ENCODE measurements at places on chromosomes 1 and 21.

DNA sequence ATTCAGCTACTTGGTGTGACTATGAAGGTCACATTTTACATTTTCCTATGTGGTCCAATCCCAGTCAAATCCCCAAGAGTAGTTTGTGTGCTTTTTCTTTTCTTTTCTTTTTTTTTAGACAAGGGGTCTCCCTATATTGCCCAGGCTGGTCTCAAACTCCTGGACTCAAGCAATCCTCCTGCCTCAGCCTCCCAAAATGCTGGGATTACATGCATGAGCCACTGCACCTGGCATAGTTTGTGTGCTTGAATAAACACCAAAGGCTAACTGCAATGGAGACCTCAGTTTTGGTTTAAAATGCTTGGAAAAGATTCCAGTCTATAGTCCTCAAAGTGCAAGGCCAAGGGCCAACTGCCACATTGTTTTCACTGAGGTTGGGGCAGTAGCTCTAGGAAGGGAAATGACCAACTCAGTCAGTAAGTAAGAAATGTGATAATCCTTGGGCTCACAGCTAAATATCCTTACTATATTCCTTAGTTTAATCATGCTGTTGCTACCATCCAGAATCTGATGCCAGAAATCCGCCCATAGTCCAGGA lies 38.6 kb downstream of the EIF2B3 start:
- no peak for DNase-seq

DNA sequence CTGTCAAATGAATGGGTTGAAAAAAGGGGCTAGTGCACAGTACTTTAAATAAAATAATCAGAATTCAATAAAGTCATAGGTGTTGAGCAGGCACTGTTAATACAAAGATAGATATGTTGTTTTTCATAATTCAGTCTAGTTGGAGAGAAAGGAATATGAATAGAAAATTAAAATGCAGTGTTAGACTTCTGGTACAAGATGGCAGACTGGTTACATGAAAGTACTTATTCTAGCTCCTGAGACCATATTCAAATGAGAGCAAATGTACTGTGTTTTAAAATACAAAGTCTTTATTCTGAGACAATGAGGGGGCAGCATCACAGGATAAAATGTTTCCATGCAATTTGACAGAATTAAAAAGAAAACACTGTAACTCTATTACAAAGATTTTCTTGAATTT lies 542.1 kb downstream of the COL11A1 start:
- no peak for DNase-seq

GRCh38 chr1:160082926-160083325 lies 1.6 kb downstream of the KCNJ9 start:
- no peak for DNase-seq

- DNase-seq: no peak
Observed at GRCh38 chr1:157628773-157629172, 30.9 kb upstream of the FCRL4 start.

DNA sequence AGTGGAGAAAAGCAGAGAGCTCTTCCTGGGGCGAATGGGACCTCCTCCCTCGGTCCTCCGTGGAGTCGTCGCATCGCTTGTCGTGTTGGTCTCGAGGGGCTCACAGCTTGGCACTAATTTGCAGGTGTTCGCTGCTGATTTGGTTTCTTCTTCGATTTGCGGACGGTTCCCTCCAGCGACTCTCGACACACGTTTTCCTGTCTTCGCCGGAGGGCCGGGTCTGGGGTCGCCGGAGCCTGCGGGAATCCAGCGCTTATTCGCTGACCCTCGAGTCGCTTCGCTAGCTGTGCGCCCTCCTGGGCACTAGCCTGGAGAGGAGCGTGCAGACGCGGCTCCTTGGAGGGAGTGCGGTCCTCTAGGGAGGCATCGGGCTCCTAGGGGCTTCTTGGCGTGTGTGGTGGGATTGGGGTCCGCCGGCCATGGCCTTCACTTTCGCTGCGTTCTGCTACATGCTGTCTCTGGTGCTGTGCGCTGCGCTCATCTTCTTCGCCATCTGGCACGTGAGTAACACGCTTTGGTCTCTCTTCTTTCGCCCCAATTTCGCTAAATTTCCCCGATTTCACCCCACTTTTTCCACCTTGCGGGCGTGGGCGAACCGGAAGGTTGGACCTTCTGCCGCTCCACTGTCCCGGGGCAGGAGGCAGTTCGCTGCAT lies 766 bp downstream of the CNIH3 start:
- no peak for DNase-seq

DNA sequence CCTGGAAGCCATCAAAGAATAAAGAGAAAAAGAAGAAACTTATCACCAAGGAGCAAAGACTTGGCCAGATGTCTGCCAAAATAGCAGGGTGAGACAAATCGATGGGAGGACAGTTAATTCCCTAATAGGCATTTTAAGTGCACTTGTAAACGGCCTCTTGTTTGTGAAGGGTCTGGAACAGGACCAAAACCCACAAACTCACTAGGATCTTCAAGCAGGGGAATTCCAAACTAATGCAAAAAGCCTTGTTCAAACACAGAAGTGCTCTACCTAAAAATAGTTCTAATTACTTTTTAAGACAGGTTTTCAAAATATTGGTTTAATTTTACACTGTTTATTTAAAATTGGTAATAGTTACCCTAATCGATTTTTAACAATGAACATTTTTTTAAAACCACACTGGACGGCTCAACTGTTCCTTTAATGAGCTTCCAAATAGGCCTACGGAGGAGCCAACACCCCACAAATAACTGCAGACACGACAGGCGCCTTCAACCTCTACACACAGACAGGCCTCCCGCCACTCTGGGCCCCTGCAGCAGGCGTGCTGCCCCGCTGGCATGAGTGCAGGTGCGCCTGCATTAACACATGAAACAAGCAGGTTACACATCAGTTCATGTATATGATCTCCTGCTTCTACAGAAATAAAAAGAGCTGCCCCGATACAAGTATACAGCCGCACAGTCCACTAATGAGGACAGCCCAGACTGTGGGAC lies 15.8 kb downstream of the UBE2G2 start:
- no peak for DNase-seq

DNA sequence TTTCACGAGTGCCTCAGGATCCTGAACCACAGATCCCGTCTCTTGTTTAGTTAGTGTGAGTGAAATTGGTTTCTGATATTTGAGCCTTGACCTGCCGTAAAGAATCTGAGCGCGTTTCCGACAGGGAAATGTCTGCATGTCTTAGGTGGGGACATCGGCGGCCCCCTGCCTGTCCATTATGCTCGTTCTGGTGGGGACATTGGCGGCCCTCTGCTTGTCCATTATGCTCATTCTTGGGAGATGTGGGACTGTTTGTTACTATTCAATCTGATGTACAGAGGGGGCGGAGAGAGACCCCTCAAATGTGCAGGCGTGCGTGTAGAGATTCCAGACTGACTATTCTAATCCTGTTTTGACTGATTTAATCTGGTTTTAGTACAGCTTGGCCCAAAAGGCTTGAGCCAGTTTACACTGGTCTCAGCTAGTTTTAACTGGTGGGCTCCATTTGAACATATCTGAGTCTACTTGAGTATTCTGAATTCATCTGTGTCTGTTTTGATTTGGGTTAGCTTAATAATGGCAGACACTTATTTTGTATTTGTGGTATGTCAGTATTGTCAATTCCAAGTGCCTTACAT lies 6.6 kb upstream of the TINAGL1 start:
- DNase-seq: no peak

- DNase-seq: no peak
Observed at GRCh38 chr1:68223687-68224086, 8.6 kb downstream of the WLS start.

GRCh38 chr1:200917291-200917817 lies 22.7 kb downstream of the INAVA start:
- DNase-seq: no peak

Data from activated CD4-positive, CD25-positive, alpha-beta regulatory T cell (primary cell).